Fibroblast of skin of abdomen (primary cell): ENCODE measurements at places on chromosomes 5 and 9.
A peak's percentile ranks its signal among the peaks of the same experiment; 100 is the strongest.

GRCh38 chr5:179345433-179346321 lies at the start of gene ADAMTS2:
TSS of gene ADAMTS2 (minus strand) at chr5:179345461. CDS start at chr5:179345328, 133 bp downstream.
- DNase-seq, result peak; percentile 62

DNA sequence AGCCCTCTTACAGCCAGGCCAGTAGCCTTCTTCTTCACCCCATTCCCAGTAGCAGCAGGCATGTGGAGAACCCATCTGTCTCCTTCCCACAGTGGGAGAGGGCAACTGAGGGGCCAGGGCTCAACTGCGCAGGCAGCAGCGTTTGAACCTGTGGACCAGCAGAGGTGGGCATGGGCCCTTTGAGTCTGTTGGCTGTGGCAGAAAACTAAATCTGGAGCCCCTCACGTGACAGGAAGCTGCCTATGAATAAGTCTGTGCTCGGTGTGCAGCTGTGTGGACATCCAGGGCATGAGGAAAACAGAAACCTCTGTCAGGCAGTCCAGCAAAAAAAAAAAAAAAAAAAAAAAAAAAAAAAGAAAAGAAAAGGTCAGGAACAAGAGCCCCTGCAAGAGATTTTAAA lies 189.2 kb upstream of the NR3C1 start:
- DNase-seq, result no peak

DNA sequence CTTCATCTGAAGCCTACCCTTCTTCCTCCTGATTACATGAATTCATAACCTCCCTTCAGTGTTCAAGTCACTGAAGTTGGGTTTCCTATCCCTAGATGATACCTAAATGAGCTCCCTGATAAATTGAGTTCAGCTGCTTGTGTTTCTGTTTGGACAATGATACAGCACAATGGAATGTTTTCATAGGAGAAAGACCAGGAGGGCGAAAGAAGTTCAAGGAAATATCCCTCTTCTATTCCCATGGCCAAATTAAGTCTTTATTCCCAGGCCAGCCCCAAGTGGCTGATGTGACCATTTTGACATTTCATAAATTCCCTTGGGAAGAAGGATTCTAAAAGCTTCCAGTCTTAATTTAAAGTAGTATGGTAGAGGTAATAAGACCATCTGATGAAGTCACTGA lies 555.8 kb upstream of the CLINT1 start:
- DNase-seq, result peak; percentile 77

DNA sequence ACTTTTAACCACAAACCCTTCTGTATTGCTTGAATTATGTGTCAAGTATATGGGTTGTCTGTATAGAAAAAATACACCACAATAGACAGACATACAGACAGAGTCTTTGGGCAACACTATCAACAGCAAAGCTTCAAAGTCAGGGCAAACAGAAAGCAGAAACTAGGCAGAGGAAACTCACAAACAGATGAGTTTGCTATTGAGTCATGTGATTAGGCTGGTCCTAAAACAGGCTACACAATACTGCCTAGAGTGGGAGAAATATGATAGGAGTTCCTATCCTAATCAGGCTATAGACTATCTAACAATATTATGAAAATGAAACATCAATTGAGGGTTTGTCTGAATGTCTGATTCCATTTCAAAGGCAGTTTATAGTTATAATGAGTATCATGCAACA lies 156.4 kb downstream of the EDIL3 start:
- DNase-seq, result no peak

- DNase-seq, result no peak
These were observed 21.0 kb downstream of the ATOX1 start for GRCh38 chr5:151737431-151737830.

DNA sequence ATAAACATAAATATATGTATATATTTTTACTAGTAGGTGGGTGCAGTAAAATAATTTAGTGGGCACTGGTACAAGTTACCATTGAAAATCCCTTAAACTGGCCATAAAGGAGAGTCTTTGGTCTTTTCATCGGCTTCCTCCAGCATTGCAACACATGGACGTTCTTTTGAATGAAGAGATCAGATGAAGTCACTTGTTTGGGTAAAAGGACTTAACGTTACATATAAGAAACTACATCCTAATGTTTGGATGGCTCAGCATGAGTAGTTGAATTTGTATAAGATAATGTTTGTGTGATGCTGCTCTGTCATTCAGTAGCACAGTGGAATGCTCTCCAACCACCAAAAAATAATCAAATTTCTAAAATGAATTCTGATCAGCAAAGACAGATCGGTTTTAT lies 31.6 kb downstream of the AFAP1L1 start:
- DNase-seq, result no peak

- DNase-seq, result peak; percentile 57
These were observed 2.2 kb downstream of the TNFSF15 start for GRCh38 chr9:114803479-114804265.

- peak; percentile 79 for DNase-seq
These were observed 8.5 kb downstream of the CAMSAP1 start for GRCh38 chr9:135898634-135899407.

- peak; percentile 18 for DNase-seq
These were observed 23.4 kb downstream of the WNK2 start for GRCh38 chr9:93207326-93207814.

- no peak for DNase-seq
These were observed 63.4 kb downstream of the ANKRD33B start for GRCh38 chr5:10627160-10627701.

GRCh38 chr9:124613849-124614248 lies 106.7 kb upstream of the NR5A1 start:
- no peak for DNase-seq

DNA sequence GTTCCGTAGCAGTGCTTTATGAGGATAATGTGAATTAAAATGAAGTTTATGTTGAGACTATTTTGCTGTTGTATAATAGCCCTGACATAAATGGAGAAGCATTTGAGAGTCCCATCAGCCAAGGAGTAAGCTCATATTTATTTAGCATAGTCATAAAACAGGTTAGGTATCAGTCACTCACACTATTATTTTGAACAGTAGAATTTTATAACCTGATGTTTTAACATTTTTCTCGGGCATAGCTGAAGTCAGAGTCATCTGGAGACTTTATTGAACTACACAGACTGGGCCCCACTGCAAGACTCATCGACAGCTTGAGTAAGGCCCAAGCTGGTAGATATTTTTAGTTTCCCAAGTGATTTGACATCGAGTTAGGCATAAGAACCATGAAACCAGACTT lies 620.3 kb upstream of the WWC1 start:
- DNase-seq, result peak; percentile 78

DNA sequence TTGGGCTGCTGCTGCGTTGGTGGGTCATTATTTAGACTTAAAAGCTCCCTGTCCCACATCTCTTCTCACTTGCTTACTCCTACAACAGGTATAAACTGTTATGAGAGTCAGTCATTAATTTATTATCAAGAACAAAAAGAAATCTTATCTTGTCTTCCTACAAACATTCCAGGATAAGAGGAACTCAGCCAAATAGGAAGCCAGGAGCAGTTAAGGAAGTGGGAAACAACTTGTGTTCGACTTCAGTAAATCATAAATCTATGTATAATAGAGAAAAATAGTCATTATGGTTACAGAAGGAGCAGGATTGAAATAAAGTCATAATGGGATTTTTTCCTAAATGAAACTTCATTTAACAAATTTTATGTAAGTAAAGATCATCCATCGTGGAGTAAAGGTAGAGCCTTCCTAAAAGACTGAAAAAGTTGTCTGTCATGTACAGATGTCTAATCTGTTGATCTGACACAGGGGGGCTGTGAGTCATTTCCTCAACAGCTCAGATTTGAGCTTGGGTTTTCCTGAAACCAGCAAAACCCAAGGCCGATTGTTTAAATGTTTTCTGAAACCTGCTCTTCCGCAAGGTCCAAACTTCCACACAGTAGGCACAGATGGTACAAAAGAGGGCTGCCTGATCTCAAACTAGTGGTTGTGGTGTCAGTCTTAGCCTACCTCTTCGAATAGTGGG lies 25.3 kb upstream of the LRRTM2 start:
- peak; percentile 58 for DNase-seq

GRCh38 chr9:18545636-18546360 lies 71.8 kb downstream of the ADAMTSL1 start:
- DNase-seq, result no peak

- peak; percentile 36 for DNase-seq
These were observed 23.4 kb downstream of the MEGF10 start for GRCh38 chr5:127313847-127314473.

DNA sequence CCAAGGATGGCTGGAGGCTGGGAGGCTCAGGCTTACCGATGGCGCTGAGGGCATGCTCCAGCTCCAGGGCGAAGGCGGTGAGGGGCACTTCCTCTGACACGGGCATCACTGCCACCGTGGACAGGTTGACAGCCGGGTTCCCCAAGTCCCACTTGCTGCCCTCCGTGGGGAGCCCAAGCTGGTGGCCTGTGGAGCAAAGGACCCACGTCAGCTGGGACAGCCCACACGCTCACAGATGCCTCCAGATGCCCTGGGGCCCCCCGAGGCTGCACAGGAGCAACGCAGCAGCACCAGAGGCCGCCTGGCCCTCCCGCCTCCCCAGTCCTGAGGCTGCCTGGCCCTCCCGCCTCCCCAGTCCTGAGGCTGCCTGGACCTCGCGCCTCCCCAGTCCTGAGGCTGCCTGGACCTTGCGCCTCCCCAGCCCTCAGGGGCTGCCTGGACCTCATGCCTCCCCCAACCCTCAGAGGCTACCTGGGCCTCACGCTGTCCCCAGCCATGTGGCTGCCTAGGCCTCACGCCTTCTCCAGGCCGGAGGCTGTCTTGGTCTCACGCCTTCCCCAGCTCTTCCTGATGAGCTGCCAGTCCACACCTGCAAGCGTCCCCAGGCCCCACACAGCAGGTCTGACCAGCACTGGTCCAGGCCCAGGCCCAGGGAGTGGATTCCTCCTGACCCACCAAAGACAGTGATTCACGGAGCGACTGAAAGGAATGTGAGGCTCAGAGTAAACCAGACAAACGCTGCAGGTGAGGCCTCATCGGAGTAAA lies 25.6 kb upstream of the NSMF start:
- no peak for DNase-seq

DNA sequence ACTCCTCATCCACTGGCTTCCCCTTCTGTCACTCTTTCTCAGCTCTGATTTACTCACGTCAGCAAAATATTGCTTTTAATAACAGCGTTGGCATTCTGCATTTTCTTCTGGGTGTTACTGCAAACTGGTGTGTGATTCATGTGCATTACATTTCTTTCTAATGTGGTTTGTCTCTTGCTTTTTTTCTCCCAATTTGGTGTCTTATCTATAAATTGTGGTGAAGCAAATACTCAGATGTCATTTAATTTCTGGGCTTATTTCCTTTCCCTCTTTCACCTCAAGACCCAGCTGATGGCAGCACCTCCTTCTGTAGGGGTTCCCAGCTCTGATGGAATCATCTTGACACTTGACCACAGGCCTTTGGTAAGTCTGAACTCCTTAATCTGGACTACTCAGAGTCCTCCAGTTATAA lies 180.7 kb upstream of the ZNF618 start:
- DNase-seq, result no peak

GRCh38 chr9:93829271-93830011 lies 125.7 kb downstream of the BARX1 start:
- DNase-seq, result no peak

DNA sequence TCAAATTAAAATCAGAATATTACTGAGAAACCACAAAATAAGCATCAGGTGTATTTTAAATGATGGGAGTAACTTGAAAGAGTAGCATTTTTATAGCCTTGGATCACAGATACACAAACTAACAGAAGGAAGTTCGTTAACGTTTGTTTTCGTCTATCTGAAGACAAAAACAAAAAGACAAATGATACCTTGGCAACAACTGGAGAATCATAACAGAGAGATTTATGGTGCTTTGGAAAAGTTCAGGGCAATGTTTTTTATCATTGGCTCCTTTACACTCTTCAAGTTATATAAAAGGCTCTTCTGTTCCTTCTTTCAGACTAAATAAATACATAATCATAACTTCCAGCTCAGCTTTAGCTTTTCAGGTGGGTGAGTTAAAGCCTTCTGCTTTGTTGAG lies 128.1 kb upstream of the VLDLR start:
- no peak for DNase-seq

DNA sequence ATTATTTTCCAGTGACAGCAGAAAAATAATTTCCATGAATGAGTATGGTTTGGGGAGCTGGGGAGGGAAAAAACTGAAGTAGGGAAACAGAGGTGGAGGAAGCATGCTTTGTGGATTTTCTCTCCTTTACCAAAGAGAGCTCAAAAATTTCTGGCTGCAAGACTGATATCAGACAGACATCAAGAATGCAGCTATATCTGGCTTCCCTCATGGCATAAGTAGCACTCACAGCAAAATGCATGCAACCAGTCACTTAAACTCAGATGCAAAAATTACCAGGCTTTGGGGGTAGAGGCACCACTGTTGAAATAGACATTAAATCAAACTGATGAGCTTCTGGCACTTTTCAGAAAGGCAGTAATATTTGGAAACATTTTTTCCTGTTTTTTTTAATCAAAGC lies 196.9 kb downstream of the TSSK1B start:
- DNase-seq, result no peak

DNA sequence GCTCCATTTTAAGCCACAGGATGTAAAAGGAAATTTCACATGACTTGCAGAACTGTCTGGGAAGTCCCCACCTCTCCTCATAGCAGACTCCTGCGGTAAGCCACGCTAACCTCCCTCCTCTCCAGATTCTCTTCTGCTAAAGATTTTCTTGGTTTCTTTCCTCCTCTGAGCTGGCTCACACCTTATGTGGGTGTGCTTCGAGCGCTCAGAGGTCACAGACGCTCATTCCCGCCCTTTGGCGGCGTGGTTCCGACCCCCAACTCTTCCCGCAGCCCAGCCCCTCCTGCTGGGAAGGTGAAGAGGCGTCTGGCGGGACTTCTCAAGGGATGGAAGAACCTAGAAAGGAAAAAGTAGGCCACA lies 32.9 kb upstream of the CDK20 start:
- peak; percentile 20 for DNase-seq

DNA sequence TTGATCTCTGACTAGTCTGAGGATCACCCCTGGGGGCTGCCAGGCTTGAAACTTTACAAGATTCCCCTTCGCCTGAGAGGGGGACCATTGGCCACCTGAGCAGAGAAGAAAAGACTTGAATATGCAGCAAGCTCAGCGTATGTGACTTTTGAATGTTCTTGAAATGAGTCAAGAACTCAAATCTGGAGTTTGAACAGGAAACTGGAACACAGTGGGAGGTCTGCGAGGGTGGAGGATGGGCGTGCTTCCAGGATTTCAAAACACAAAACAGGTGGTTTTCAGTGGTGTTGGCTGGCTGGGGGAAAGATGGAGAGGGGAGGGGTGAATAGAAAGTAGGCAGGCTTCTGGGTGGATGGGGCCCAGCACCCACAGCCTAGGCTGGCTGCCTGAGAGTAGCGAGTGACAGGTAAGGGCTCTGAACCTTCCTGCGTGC lies 40.6 kb downstream of the TMEM174 start:
- peak; percentile 94 for DNase-seq

DNA sequence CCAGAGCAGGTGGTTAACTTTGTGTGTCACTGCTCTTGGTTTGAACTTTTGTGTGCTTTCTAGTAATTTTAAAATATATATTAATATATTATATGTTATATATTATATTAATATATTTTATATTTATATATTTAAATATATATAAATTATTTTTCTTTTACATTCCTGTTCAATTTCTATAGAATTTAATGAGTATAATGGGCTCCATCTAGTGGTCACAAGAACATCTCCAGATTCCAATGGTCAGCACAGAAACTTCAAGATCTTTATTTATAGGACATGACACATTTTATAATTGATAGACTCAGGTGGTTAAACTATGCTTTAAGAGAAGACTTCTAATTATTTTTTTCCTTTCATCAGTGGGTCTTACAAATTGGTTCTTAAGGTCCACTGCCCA lies 39.1 kb downstream of the COL23A1 start:
- DNase-seq, result peak; percentile 28
